ENCODE measurements at places on chromosomes 5 and 9.

GRCh38 chr9:2764353-2764752, 47.0 kb downstream of the KCNV2 start:
- DNase-seq: no peak

DNA sequence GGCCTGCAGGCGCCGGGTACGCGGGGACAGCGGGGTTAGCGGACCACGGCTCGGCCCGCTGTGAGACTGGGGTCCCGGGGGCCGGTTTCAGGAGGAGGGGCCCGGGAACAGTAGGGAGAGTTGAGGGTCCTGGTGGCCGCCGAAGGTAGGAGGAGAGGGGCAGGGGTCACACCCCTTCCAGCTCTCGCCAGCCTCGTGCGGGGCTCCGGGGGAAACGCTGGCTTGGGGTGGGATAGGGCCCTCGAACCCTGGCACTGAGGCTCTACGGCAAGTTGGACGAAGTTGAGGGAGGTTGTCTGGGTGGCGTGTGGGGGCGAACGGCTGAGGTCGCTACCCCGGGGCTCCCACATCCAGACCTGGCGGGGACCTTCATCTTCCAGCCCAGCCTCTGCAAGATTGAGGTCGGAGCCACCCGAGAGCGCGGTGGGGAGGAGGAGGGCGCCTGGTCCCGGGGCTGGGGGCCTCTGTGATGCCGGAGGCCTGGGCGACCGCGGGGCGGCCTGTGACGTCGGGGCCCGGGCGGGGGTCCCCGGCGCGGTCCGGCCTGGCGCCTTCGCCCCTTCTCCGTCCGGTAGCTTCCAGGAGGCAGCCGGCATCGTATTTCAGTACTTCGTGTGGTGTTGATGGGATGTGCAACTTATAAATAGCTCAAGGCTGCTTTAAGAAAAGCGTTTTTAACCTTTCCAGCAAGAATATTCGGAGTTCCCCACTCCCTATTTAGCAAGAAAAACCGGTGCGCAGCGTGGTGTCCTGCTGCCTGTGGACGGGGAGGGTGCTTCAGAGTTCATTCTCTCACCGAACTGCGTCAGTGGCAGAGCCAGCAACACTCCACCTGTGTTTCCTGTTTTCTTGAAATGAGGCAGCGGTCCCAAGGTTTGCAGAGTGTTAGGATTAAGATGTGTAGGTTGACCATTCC, 902 bp downstream of the HABP4 start:
- no peak for DNase-seq

GRCh38 chr9:118782790-118783463, 586.3 kb downstream of the BRINP1 start:
- no peak for DNase-seq

- no peak for DNase-seq
These were observed 55.3 kb downstream of the LIX1 start for GRCh38 chr5:97087138-97087537.

DNA sequence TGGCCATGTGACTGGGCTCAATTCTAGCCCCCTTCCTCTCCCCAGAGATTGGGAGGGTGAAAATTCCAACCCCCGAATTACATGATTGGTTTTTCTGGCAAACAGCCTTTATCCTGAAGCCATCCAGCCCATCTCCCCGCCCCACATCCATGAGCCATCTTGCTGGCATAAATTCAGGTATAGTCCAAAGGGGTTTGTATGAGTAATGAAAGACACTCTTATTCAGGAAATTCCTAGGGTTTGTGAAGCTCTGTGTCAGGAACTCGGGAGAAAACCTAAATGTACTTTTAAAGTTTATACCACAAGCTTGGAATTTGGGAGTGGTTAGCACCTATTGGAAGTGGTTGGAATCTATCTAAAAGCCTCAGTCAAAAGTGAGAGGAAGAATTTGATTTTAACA, 80.6 kb upstream of the SIMC1 start:
- DNase-seq: peak; percentile 67

- no peak for DNase-seq
These were observed 2.0 kb downstream of the CTNND2 start for GRCh38 chr5:11902201-11902619.

- no peak for DNase-seq
These were observed 464.5 kb downstream of the ICE1 start for GRCh38 chr5:5886812-5887486.

- no peak for DNase-seq
These were observed 165.0 kb downstream of the ICE1 start for GRCh38 chr5:5587474-5587873.

- DNase-seq: no peak
These were observed 10.0 kb upstream of the PLIN2 start for GRCh38 chr9:19137282-19137681.

DNA sequence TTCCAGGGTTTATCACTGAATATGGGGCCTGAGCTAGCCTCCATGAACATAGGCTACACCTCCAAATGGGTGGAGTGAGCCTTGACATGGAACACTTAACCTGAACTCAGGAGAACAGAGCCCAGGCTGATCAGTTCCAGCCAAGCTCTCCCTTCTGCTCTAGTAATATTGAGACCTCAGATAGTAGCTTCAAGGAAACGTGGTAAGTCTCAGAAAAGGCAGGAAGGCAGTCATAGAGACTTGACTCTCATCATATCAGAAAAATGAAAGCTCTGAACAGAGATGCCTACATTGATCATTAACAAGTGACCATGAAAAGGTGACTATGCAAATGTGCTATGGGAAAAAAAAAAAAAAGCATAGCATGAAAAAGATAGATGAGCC, 40.5 kb upstream of the MYO10 start:
- DNase-seq: no peak
